MCF 10A (cell line): ENCODE measurements at places on chromosomes 6 and 20. TPM values are rescaled to one million over a fixed set of nuclear protein-coding genes. Genes with fewer than 3 reads are reported as not detected.

The RCAN2 gene
- total RNA-seq: 0.09 TPM in 1 of 2 replicates, not detected in the other

The AARS2 gene
- total RNA-seq: 15.5 and 23.2 TPM in 2 replicates

The CST4 gene
- total RNA-seq: not detected in 2 replicates

DNA sequence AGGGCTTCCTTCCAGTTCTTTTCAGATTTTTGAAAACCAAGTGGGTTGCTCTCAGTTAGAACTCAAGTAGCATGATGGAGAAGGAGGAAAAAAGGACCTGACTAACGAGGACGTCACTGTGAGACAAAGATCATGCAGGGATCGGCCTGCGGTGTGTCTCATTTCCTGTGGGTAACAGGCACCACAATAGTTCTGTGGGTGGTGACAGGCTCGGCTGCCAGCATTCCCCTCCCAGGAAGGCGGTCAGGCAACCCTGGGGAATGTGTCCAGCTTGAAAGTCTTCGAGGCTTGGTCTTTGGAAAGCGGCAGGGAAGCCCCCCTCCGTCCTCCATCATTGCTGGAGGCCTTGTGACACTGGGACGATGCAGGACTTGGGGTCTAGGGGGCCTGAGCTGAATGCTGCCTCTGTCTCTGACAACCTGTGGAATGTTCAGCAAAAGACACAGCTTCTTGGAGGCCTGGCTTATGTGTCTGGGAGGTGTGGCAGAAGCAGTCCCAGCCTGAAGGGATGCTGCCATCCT, 121.0 kb downstream of the BCAS1 start:
- peaks cover 6% of the 10 kb centered on the region for H3K36me3 ChIP-seq
- peak overlapping the region; percentile 73 for H3K27ac ChIP-seq
- no peak overlapping the region for H3K4me3 ChIP-seq
- no peaks in the 10 kb centered on the region for H3K27me3 ChIP-seq

DNA sequence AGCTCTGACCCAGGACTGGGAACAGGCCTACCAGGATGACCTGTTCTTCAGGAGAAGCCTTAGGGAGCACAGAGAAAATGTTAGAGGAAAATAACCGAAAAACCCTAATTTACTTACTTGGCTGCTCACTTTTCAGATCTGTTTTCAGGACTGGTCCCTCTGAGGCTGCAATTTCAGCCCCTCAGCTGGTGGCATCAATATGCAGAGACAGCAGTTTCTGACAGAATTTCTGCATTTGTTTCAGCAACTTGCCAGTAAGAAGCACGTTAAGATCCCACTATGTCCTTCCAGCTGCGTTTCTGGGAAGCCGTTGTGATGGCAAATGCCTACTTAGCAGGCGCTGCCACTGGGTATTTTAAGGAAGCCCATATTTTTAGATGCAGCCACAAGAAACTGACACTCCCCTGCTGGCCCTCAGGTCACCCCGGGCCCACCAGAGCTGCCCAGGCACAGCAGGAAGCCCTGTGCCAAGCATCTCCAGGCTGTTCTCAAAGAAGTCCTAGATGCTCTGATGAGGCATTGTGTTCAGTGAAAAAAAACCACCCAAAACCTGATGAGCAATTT, 7.5 kb downstream of the YTHDF1 start:
- H3K36me3 ChIP-seq: peaks cover 89% of the 10 kb centered on the region
- no peaks in the 10 kb centered on the region for H3K27me3 ChIP-seq
- H3K4me3 ChIP-seq: no peak overlapping the region
- DNase-seq: no peak
- peaks cover 34% of the 10 kb centered on the region for H3K4me1 ChIP-seq

GRCh38 chr20:56411759-56412472, at the start of gene CASS4:
Gene CASS4, plus strand, starts transcription at chr20:56412260. Its CDS starts 199 bp downstream, at chr20:56412459.
- H3K4me3 ChIP-seq: no peak within 1 kb of the TSS
- no peaks in the 10 kb centered on the region for H3K4me1 ChIP-seq
- no peaks in the 10 kb centered on the region for H3K27me3 ChIP-seq
- no peak within 1 kb of the TSS for H3K27ac ChIP-seq
- peaks cover 69% of the 10 kb centered on the region for H3K36me3 ChIP-seq
- DNase-seq: no peak

- H3K4me3 ChIP-seq: no peak overlapping the region
- H3K4me1 ChIP-seq: no peaks in the 10 kb centered on the region
- no peaks in the 10 kb centered on the region for H3K36me3 ChIP-seq
- no peaks in the 10 kb centered on the region for H3K27me3 ChIP-seq
- no peak for DNase-seq
- no peak overlapping the region for H3K27ac ChIP-seq
Measured at GRCh38 chr6:109662192-109662591, 28.8 kb downstream of the AK9 start.

The IMPG1 gene
- total RNA-seq: not detected in 2 replicates

The TTK gene
- 11.9 and 19.1 TPM in 2 replicates for total RNA-seq

- peak overlapping the region; percentile 32 for H3K27ac ChIP-seq
- peak; percentile 79 for DNase-seq
- H3K36me3 ChIP-seq: no peaks in the 10 kb centered on the region
- H3K4me1 ChIP-seq: peaks cover 8% of the 10 kb centered on the region
- no peaks in the 10 kb centered on the region for H3K27me3 ChIP-seq
Measured at GRCh38 chr6:56772737-56773184, 130.1 kb upstream of the DST start.

GRCh38 chr6:5459346-5459745, 198.0 kb downstream of the FARS2 start:
- H3K4me3 ChIP-seq: no peak overlapping the region
- H3K27ac ChIP-seq: no peak overlapping the region
- no peaks in the 10 kb centered on the region for H3K27me3 ChIP-seq
- peaks cover 19% of the 10 kb centered on the region for H3K4me1 ChIP-seq
